NCI-H1105 (cell line): ENCODE measurements at places on chromosomes 5 and 9.

- DNase-seq: no peak
These were observed 98.2 kb downstream of the DPYSL3 start for GRCh38 chr5:147411359-147412319.

DNA sequence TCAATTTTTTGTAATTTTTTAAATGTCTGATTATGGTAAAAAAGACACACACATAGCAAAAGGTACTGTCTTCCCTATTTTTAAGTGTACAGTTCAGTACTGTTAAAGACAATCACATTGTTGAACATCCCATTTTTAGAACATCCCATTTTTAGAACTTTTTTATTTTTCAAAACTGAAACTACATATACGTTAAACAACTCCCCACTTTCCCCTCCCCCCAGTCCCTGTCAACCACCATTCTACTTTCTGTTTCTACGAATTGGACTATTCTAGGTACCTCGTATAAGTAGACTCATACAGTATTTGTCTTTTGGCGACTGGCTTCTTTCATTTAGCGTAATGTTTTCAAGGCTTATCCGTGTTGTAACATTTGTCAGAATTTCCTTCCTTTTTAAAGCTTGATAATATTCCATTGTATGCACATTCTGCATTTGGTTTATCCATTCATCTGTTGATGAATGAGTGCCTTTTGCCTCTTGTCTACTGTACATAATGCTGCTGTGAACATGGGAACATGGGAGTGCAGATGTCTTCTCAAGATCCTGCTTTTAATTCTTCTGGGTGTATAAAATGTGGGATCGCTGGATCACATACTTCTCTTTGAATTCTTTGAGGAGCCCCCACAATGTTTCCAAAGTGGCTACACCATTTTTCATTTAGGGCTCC, 154.0 kb downstream of the PIK3R1 start:
- DNase-seq: no peak

DNA sequence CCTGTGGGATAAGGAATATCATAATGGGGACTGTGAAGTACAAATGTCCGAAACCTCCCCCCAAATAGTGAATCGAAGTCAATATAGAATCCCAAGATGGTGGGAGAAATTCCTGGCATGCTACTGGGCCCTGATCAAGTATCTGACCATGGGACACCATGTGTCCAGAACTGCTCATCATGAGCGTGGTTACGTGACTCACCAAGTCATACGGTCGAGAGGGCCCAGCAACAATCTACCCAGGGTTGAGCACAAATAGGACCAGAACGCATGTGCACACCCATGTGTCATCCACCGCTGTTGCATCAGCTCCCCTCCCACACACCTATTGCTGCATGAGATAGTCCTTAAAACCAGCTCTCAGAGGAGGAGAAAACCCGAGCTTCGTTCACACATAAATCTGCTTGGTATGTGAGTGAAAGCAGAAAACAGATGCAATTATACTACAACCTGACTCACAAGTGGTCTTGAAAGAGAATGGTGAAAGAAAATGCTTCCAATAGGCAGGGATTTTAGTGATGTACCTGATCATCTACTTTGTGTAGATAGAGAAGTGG, 353.2 kb downstream of the CWC27 start:
- DNase-seq: no peak

DNA sequence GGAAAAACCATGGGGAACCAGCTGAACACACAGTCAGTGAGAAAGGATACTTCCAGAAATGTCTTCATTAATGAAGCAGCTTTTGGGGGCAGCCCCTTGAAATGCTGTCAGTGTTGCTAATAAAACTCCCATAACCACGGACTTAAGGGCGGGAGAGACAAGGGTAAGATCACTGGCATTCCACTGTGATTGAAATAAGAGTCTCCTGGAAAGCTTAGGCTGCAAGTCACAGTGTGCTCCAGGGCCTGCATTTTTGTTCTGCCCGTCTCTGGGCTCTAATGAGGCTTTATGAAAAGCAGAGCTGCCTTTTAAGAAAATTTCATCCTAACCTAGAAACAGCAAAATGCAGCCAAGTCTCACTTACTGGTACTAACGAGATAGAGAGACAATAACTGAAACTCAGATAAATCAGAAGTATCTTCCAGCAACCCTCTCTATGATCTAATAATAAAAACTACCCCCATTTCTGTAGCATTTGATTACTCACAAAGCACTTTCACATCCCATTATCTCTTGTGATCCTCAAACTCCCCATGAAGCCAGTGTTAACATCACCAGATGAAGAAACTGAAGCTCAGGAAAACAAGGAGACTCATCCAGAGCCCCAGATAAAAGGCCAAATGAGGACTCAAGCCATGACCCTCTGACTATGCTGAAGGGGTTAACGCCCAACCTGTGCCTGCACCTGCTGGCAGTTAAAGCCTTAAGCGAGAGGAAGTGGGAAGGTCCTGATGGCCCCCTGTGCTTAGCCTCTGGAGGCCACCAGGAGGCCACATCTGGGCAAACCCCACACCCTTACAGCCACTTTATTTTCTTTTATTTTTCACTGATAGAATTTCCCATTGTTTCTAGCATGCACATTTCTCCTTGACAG, 37.5 kb downstream of the SPOCK1 start:
- DNase-seq: no peak

GRCh38 chr5:6501701-6502100, 53.0 kb downstream of the UBE2QL1 start:
- no peak for DNase-seq

GRCh38 chr5:68720884-68721610, 372.8 kb upstream of the SLC30A5 start:
- no peak for DNase-seq

DNA sequence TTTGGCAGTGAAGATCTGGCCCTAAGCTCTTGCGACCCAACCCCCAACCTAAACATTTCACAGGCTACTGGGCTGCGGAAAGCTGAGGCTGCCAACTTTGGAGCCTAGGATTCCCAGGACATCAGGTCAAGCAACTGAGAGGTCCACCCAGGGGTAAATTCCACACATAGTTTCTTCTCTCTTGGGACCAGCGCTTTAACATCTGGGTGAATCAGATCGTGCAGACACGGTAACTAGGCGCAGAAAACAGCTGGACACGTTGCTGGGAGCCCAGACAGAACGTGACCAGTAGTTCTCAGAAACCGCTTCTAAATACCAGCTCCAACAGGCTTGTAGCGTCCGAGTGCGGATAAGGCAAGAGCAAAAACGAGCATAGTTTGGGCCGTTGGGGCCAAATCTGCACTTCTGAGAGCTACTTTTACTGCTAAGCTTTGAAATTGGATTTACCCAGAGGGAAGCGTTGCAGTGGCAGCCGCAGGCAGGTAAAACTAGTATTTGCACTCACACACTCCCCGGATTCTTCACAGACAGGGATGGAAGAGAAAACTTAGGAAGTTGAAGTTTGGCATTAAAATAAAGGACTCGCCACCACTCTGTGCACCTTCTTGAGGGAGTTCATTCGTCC, 11.8 kb downstream of the ITGA1 start:
- DNase-seq: no peak
